Memory B cell (primary cell): ENCODE measurements at places on chromosomes 11 and 22.

GRCh38 chr11:90849312-90849711, 626.5 kb upstream of the CHORDC1 start:
- DNase-seq, result no peak

DNA sequence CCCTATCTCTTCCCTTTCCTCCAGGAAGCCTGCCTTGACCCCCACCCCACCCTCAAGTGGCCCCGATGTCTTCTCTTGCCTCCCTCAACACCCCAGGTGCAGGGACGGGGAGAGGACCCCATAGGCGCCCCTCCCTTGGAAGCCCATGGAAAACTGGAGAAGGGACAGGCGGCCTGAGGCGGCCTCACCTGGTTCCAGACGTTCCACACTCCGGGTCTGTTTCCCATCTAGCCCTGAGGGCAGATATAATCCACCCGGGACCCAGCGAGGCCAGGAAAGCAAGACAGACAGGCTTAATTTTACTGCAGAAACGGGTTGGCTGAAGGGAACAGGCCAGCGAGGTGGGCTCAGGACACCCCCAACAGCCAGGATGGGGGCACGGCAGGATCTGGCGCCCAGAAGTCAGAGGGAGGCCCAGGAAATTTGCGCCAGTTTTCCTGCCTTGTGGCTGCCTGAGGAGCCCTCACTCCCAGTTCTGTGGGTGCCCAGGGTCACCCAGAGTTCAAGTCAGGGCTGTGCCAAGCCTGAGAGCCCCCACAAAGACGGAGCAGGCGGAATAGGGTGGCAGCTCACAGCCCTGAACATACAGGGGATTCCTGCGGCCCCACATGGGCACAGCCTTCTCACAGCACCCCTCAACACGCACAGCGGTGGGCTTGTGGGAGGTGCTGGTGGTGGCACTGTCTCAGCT, 3.0 kb upstream of the SIGIRR start:
- DNase-seq, result no peak

GRCh38 chr11:76759092-76759491, 24.1 kb upstream of the TSKU start:
- DNase-seq, result no peak

DNA sequence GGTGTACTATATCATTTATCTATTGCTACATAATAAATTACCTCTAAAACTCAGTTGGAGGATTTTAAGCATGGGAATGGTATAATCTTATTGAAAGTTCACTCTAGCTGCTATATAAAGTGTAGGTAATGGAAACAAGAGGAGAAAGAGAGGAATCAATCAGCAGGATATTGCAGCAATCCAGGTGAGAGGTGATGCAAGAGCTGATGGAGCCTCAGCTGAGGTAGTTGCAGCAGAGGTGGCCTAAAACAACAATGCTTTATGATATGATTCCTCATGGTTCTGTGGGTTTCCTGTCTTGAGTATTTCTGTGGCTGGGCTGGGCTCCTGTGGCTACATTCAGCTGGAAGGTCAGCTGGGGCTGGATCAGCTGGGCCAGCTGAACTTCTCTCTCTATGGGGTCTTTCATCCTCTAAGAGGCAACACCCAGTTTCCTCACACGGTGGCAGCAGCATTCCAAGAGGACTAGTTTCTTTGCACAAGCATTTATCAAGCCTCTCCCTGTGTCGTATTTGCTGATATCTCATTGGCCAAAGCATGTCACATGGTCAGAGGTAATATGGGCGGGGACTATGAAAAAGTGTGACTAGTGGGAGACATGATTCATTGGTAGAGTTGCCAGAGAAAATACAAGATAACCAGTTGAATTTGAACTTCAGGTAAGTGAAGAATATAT, 135.4 kb upstream of the LARGE1 start:
- DNase-seq, result no peak

DNA sequence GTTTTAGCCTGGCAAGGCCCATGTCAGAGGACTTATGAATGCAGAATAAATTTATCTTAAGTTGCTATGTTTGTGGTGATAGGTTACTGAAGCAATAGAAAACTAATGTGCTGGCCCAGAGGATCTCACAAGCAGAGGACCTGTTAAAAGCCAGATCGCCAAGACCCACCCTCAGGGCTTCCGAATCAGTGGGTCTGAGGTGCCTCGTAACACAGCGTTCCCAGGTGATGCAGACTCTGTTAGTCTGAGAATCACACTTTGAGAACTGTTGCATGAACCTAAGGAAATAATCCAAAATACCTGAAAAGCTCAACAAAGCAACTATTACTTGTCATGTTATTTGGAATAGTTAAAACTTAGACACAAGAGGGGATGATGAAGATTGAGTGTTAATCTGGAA, 6.7 kb upstream of the SCARF2 start:
- no peak for DNase-seq

DNA sequence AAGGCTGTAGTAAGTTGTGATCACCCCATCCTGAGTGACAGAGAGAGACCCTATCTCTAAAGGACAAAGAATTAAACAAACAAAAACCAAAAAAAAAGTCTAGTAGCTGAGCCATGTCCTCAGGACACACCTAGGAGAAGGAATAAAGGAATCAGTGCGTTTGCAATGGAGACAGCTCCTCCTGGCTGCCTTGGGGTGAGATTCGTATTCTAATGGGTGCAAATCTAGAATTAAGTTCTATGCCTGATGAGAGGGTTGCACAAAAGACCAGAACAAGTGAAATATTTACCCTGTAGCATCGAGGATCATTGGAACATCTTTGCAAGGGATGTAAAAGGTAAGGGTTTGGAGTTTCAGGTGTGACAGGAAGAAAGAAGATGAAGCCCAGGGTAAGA, 70.3 kb upstream of the BMAL1 start:
- DNase-seq, result no peak

DNA sequence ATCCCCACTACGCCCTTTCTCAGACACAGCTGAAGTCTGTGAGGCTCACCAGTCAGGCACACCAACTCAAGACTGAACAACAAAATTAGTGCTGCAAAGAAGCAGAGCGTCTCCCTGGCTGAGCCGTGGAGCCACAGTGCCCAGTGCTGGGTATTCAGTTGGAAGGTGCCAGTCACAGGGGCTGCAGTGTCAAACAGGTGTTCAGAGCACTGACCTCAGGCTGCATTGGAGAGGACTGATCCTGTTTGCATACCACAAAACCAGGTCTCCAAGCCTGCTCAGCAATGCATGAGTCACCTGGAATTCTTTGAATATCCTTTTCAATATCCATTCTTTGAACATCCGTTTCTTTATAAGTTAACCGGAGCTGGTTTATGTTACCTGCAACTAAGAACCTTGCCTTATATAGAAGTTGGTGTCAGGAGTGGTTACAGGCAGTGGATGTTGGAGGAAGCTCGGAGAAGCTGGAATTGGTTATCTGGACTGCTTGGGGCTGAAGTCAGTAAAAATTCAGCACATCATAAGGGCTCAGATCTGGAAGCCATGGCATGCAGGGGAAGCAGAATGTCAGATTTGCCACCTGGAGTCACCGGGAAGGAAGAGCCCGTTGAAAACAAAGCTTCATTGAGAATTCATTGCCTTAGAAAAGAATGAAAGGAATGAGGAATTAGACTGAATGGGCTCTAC, 30.3 kb downstream of the PDGFB start:
- no peak for DNase-seq

DNA sequence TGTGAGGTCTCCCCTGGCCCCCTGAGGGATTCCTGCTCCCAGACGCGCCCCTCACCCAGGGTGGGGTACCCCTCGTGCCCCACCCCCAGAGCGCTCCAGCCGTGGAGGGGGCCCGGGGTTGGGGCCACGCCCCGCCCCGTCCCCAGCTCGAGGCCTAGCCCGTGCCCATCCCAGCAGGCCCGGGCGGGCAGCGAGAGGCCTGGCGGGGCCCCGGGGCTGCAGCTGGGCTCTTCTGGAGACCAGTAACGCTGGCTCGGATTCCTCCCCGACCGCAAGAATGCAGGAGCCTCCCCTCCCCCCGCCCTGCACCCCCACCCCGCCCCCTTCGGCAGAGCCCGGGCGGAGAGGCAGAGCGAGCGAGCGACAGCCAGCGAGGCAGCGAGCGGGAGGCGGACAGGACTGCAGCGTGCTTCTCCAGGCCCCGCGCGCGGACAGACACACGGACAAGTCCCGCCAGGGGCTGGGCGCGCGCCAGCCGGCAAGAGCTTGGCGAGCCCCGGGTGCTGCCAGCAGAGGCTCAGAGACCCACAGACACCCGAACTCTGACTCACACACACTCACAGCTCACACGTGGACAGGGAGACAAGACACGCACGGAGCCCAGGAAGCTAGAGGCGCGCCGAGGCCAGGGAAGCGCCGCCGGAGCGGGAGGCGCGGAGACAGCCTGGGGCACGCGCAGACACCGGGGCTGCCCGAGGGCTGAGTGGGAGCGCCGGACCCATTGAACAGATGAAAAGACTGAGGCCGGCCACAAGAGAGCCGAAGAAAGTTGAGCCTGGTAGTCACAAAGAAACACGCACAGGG, 15.2 kb downstream of the BCL9L start:
- no peak for DNase-seq

- no peak for DNase-seq
Measured at GRCh38 chr11:129939510-129939909, 44.1 kb upstream of the NFRKB start.

DNA sequence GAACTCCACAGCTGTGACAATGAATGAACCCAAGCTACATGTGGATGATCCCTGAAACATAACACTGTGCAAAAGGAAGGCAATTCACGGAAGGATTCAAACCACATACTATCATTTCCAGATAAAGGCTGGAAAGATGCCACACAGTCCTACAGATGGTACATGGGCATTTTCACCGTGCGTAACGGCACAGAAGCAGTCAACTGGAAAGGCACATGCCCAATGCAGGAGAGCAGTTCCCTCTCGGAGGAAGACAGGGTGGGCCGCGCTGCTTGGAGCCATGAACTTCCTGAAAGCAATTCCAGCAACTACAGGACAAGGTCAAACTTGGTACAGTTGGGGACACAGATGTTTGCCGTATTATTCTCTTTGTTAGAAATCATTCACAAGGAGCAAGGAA, 103.7 kb downstream of the SHANK2 start:
- DNase-seq, result no peak

DNA sequence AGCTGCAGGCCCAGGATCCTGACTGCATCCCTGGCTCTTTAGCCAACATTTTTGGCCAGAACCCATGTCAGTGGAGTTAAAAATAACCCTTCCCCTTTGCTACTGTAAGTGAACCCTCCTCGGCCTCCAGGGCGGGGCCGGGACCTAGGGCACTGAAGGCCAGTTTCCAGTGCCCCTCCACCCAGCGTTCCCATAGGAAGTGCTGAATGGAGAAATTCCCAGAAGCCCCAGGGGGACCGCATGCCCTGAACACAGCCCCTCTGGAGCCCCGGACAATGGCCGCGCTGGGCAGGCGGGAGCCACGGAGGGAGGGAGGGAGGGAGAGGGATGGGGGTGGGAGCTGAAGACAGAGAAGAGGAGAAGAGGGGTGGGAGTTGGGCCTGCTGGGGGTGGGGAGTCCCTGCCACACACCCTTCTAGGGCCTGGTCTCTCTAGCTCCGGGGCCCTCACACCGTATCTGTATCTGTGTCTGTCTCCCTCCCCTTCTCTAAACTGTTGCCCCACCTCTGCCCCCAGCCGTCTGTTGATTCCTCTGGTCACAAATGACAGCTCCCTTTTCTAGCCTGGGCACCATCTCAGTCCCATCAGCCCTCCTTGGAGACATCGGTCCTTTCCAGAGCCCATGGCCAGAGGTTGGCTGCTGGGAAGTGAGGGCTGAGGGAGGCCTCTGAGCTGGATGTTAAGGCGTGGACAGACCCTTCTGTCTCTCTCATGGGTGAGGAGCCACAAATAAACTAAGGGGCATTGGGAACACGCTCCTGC, 10.9 kb downstream of the PDGFB start:
- DNase-seq, result no peak

DNA sequence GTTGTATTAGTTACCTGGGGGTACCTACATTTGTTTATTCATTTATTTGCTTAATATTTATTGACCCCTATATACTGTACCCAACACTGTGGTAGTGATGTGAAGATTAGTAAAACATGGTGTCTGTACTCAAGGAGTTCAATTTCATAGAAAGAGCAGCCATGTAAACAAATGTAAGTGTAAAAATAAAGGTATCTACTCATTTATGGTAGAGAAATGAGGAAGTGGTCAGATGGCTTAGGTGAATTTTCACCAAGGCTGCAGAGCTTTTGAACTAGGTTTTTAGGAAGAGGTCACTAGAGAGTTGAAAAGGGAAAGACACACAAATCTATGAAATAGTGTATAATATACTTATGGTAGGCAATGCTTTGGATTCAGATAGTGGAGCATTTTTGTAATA, 11.1 kb downstream of the CTR9 start:
- peak; percentile 19 for DNase-seq

- DNase-seq, result no peak
Measured at GRCh38 chr22:17476838-17477237, 86.5 kb upstream of the SLC25A18 start.

DNA sequence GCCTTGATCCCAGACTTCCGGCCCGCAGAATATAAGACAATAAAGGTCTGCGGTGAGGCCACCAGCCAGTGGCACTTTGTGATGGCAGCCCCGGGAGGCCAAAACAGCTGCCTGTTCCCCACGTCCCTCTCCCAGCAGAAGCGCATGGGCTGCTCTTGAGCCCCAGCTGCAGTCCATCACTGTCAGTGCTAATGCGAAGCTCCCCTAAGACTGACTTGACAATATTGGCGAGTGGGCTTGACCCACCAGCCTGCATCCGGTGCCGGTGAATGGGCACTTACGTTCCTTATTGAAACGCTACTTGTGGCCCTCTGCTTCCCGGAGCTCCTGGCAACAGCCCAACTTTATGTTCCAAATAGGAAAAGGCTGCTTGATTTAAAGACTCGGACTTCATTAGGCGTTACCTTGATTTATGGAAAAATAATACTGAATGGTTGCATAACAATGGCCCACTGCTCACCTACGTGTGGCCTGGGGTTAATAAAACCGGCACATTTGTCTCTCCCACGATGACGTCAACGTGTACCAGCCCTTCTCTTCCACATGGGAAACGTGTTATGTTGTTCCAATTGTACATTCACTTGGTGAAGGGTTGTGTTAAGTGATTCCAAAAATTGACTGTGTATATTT, 93.4 kb upstream of the SEPTIN5 start:
- no peak for DNase-seq

DNA sequence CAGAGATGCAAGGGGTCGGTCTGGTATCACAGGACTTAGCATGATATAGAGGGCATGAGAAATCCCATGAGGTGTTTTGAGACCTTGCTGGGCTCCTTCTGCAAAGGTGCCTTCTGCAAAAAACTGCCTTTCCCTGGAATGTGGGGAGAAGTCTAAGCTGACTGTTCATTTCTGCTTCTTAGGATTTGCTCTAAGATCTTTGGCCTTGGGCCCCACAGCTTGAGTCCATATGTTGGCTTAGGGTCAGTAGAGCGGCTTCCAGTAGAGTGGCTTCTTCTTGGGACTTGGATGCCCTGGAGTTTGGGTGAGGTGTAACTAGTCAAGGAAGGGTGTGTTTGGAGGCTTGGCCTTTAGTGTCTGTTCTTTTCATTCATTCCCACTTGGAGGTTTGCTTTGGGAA, 37.0 kb downstream of the AMPD3 start:
- no peak for DNase-seq

- DNase-seq, result no peak
Measured at GRCh38 chr22:28799606-28800307, 612 bp downstream of the XBP1 start.

- DNase-seq, result peak; percentile 82
Measured at GRCh38 chr11:60363542-60364470, 14.5 kb upstream of the MS4A7 start.
